ENCODE measurements at places on chromosomes 4 and X.
A peak's percentile ranks its signal among the peaks of the same experiment; 100 is the strongest.

DNA sequence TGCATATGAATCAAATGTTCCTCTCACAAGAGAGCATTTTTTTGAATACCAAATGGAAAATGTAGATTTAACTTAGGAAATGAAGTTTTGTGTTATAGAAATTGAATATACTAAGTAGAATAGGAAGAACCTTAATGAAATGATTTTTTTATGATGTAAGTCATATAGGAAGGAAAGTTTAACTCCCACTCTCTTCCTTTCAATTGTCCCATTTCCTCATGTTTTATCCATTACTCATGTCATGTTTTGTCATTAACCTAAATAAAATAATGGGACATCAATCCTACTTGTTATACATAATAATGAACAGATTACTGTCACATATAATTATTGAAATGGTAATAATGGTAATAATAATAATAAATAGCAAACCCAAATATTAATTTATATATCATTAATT, 22.7 kb upstream of the SRD5A3 start:
- no peak for DNase-seq

- DNase-seq, result no peak
These were observed 74.2 kb upstream of the DMD start for GRCh38 chrX:33285550-33285949.

DNA sequence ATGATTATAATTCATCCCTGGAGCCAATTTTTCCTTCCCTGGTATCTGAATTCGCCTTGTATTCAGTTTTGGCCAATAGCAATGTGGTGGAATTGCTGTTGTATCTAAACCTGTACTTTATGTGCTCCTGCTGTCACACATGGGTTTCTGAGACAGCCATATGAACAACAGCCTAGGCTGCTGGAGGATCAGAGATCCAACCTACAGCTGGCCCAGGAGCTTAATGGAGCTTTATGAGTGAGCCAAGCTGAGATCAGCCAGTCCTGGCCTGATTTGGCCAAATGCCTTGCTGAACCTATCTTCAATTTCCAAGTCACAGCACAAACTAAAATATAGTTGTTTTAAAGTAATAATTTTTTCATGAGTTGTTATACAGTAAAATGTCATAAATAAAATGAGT, 1071.5 kb downstream of the PCDH7 start:
- no peak for DNase-seq

DNA sequence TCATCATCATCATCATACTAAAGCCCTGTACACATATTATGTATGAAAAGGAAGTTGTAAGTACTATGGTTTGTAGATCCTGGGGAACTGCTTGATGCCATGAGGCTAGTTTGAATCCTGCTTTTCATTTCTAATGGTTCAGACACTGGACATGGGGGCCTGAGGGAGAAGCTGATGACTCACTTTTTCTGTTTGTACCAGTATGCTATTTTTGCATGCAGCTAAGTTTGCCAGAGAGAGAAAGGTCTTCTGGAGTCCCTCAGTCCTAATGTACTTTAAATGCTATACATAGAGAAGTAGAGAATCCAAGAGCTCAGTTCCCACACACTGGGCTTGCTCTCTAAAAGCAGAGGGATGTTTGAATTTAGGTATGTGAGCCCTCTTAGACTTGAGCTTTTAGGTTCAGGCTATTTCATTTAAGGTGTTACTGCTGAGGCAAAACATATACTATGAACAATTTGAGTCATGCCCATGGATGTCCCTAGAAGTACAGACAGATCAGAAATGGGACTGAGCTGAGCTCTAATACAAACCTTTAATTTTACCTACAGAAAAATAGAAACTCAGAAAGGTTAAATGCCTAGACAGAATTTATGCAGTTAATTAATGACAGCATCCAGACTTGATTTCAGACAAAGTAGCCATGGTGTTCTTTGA, 17.6 kb upstream of the HS3ST1 start:
- DNase-seq, result no peak

- DNase-seq, result peak; percentile 13
These were observed 31.6 kb downstream of the MTHFD2L start for GRCh38 chr4:74189331-74190043.

DNA sequence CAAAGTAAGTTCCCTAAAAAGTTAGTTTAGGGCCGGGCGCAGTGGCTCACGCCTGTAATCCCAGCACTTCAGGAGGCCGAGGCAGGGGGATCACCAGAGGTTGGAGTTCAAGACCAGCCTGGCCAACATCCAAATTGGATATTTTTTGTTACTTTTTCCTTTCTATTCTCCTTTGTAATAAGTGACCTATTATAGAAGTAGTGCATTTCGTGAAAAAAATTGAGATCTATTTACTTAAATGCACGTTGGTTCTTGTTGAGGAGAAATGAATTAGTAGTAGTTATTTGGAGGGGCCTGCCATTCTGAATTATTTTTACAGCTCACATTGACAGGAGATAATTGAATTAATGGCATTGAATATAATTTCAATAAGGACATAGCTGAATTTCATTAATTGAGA, 22.3 kb upstream of the NDUFC1 start:
- DNase-seq, result no peak

- no peak for DNase-seq
These were observed 150.5 kb upstream of the DDIT4L start for GRCh38 chr4:100340512-100341485.

GRCh38 chr4:74104145-74104544, 5.2 kb upstream of the CXCL2 start:
- no peak for DNase-seq

Measured in NCI-H526 treated with DMSO at 0.1 percent for 48 hours (cell line).